Stimulated activated CD8-positive, alpha-beta memory T cell treated with anti-CD3 and anti-CD28 coated beads, Interleukin-7, amount 100 ng/mL, for 1 hour (primary cell): ENCODE measurements at places on chromosomes 7 and 10.

DNA sequence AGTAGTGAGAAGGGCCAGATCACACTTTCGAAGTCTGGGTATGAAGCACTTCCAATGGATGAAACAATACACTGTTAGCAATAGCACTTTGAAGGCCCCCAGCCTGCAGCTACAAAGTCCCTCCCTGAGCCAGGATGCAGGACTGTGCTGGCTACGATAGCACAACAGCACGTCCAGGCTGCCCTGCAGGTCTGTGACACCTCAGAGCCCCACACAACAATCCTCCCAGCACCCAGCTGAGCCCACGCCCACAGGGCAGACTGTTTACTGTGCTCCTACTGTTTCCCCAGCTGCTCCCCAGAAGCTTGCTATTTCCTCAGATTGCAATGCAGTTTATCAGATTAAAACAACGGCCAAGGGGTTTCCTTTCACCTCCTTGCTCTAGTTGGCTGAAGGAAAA, 71.4 kb downstream of the HTR5A start:
- no peak for DNase-seq

DNA sequence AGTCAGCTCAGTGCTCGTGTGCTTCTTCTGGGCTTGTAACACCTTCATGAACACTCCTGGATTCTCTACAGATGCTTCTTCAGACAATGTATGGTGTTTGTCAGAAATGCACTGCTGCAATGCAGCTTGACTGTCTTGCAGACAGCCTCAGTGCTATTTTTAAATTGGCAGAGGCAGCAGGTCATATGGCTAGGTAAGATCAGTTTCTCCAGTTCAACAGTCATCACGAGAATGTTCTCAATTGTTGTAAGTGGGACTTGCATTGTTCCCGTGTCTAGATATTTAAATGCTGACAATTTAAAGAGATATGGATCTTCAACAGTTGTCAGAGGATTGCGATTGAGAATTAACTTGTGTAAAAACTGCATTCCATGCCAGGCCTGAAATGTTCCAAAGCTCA, 7.6 kb upstream of the ACBD5 start:
- no peak for DNase-seq

GRCh38 chr7:10257438-10257837, 716.2 kb upstream of the PHF14 start:
- no peak for DNase-seq

DNA sequence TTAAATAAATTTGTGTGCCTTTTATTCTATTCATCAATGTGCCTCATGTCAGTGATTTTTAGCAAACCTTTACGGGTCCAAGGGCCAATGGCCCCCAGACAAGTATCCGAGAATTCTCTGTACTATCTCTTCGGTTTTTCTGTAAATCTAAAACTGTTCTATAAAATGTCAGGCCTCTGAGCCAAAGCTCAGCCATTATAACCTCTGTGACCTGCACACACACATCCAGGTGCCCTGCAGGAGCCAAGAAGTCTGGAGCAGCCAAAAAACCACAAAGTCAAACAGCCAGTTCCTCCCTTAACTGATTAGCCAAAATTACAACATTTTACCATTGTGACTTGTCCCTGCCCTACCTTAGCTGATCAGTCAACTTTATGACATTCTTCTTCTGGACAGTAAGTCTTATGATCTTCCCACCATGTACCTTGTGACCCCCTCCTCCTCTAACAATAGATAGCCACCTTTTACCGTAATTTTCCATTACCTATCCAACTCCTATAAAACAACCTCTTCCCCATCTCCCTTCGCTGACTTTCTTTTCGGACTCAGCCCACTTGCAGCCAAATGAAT, 363.8 kb downstream of the SEMA3D start:
- no peak for DNase-seq

- no peak for DNase-seq
These were observed 108.8 kb downstream of the MKX start for GRCh38 chr10:27636816-27637215.

GRCh38 chr7:21256310-21256877, 171.5 kb upstream of the SP4 start:
- DNase-seq = no peak

DNA sequence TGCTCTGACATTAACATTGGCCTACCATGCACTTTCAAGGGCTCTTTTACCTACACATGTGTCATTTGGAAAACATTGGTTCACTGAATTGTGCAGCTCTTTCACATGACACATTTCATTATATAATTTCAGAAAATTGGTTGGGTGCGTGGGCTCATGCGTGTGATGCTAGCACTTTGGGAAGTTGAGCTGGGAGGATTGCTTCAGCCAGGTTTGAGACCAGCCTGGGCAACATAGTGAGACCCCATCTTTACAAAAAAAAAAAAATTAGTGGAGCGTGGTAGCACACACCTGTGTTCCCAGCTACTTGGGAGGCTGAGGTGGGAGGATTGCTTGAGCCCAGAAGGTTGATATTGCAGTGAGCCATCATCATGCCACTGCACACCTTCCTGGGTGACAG, 3.9 kb downstream of the TASOR2 start:
- DNase-seq = no peak

- no peak for DNase-seq
These were observed 320.4 kb downstream of the PLXNA4 start for GRCh38 chr7:132255898-132256297.

GRCh38 chr10:113941140-113941539, 86.7 kb downstream of the NHLRC2 start:
- DNase-seq = no peak

DNA sequence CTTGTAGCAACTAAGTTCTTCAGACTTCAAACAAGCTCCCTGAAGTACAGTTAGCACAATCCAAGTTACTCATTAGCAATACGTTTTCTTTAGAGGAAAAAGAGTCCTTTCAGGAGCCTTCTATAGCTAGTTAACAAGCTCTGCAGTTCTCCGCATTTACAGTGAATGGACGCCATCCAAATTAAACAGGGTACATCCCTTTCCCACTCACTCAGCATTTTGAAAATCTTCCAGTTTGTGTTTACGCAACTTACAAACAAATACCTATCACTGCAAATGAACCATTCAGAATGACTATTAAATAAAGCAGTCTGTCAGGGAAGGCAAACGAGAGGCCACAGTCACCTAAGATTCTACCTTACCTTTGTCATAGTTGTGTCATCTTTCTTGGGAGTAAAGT, 84.5 kb downstream of the RNF32 start:
- DNase-seq = no peak

DNA sequence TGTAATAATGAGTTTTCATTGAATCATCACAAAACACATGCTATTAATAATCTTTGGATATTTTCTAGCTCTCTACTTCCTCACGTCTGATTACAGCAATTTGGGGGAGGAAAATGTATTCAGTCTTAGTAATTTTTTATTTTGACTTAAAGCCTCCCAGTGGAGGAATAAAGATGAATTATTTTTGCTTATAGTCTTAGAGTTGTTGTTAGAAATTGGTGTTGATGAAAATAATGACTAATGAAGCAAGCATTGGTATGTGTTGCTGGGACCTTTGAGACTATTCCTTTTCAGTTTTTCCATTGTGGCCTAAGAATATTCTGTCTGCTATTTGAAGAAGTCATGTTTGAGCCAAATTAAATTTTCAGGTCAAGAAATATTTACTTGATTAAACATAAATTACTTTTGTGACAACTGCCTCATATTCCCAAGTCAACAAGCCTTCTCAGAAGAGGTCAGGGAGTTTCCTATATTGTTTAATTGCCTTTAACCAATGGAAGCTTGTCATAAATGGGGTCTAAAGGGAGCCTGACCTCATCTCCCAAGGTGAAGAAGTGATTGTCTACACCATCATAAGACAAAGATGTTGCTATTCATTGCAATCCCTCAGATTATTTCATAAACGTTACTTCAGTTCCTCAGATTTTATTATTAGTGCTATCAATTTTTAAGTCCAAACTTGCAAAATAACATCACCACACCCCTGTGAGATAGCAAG, 90.0 kb downstream of the ST7 start:
- DNase-seq = no peak

GRCh38 chr10:64394744-64395143, 873.5 kb downstream of the REEP3 start:
- no peak for DNase-seq

- DNase-seq = no peak
These were observed 167.5 kb upstream of the PODXL start for GRCh38 chr7:131723926-131724325.

DNA sequence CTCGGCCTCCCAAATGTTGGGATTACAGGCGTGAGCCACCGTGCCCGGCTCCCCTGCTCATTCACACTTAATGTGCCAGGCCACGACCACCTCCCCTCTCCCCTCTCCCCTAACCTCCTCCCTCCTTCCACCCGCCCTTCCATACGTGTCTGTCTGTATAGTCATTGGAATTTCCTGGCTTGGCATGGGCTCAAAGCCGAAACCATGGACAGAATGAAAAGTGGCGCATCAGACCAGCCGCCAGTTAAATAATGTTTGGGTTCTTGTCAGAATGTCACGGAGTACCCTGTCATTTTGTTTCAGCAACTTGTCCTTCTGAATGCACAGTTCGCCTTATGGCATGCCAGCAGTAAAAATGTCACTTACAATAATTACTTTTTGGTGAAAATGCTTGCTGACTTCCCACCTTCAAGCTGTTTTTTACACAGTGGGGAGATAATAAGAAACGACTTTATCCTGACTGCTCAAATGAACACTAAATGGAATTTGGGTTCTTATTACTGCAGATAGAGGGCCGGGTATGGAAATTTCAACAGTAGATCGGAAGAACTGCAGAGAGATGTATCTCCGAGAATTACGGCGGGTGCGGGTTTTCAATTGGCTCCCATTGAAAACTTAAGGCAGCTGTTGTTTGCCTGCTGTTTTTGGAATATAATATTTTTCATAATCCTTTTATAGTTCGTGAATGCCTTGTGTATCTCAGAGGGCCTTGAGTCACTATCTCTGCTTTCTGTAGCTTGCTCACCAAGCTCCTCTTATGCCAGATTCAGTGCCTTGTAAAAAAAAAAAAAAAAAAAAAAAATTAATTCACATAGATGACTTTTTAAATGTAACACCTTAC, 65.5 kb upstream of the SH2B2 start:
- no peak for DNase-seq

DNA sequence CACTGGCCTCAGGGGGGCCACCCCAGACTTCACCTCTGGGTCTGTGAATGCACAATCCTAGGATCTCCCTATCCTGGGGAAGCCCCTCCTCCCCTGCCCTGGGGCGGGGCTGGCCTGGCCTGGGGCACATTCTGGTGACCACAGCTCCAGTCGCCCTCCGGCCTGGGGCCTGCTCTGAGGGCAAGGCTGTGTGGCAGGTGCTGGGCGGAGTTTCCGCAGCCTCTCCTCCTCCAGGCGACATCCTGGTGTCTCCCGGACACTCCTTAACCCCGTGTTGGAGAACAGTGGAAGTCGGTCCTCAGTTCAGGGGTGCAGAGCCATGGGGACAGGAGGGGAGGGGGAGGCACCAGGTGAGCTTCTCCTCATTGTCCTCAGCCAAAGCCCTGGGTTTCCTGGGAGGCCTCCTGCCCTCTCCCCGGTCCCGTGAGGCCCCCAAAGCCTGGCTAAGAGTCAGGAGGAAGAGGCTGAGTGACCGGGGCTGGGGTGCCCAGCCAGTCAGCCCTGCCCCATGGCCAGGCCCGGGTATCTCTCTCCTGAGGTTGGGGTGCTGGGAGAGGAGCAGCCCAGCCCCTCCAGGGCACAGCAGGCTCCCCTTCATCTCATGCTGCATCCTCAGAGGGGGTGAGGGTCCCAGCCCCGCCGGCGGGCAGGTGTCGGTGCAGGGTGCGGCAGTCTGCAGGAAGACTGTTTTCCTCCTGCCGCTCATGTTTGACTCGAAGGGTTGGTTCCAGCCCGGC, 22.6 kb downstream of the UNCX start:
- DNase-seq = no peak

DNA sequence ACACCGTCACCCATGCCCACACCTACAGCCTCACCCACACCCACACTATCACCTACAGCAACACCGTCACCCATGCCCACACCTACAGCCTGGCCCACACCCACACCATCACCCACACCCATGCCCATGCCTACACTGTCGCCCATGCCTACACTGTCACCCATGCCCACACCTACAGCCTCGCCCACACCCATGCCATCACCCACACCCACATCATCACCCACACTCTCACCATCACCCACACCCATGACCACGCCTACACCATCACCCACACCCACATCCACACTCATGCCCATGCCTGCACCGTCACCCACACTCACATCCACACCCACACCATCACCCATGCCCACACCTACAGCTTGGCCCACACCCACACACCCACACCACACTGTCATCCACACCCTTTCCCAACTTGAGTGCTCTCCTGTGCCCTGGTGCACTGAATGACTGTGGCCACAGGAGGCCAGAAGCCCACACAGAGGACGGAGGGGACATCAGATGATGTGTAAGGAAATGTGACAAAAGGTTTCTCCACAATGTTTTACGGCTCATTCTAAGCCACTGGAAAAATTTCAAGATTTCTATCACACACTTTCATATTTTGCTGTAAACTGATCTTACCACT, 153.3 kb downstream of the WDR37 start:
- DNase-seq = no peak

GRCh38 chr10:96509017-96509641, 4.6 kb downstream of the TLL2 start:
- no peak for DNase-seq

DNA sequence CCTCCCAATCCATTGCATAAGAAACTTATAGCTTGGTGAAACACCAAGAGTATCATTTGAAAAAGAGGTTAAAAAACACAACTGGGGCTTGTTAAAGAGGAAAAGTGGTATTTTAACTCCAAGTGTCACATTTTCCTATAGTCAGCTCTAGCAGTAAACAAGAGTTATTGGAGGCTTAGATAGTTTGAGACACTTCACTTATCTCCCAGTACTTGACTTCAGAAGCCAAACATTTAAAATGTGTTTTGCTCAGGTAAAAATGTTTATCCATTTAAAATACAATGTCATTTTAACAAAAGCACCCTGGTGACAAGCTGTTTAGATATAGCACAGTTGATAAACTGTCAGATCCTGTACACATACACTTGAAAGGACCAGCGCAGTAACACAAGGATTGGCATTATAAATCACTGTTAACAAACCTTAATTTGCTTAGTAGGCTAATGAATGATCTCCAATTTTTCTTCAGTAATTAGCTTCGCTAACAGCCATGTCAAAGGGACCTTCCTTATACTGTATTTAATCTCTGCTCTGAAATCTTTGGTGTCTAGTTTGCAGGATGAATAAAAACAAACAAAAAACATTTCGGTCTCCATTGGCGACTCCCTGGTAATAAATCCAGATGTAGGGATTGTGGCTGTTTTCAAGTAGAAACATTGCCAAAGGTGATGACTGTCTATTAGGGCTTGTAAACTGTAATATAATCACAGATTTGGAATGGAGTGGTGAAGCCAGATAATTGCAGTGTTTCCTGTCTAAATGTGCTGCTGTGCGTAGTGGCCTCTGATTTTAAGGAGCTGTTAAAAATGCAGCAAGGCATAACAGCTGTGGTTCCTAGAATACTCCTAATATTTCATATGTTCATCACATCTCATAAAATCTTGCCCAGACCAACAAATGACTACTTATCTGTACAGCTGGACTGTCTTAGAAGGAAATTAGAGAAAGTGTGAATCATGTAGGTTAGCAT, 545.1 kb downstream of the AUTS2 start:
- no peak for DNase-seq

GRCh38 chr10:34475786-34476185, 339.3 kb downstream of the PARD3 start:
- DNase-seq = no peak
